Cardiac muscle cell (in vitro differentiated cells and primary cell): ENCODE measurements at places on chromosomes 7 and 10. TPM values are rescaled to one million over a fixed set of nuclear protein-coding genes. Genes with fewer than 3 reads are reported as not detected.

- H3K4me3 ChIP-seq, result no peak overlapping the region
- no peak for DNase-seq
- H3K27me3 ChIP-seq, result no peaks in the 10 kb centered on the region
- H3K4me1 ChIP-seq, result no peaks in the 10 kb centered on the region
- no peak overlapping the region for H3K27ac ChIP-seq
These were observed 16.1 kb upstream of the XPNPEP1 start for GRCh38 chr10:109939315-109939961.

DNA sequence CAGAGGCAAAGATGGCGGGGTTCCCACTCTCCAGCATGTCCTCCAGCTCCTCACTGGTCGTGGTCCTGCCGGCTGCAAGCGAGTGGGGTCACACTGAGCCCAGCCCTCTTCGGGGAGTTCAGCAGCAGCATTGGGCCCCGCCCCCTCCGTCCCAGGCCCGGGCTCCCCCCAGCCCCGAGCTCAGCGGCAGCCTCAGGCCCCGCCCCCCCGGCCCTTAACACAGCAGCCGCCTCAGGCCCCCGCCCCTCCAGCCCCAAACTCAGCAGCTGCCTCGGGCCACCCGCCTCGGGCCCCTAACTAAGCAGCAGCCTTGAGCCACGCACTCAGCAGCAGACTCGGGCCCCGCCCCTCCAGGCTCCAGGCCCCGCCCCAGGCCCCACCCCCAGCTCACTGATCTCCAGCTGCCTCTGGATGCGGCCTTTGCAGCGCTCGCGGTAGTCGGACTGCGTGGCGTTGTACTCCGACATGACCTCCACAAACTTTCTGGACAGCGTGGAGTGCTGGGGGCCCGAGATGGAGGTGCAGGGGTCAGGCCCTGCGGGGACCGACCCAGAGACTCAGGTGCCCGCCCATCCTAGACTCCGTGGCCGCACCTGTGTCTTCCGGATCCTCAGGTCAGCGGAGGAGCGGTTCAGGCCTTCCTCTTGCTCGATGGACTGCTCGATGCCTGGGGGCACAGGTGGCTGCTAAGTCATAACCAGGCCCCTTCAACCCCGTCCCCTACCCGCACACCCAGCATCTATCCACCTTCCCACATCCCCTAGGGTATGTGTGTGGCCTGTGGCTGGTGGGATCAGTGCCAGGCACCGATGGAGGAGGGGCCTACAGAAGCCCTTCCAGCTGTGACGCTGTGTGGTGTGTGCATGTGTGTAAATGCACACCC, 15.5 kb downstream of the STX1A start:
- H3K27me3 ChIP-seq, result no peaks in the 10 kb centered on the region
- H3K36me3 ChIP-seq, result no peaks in the 10 kb centered on the region
- peaks cover 6% of the 10 kb centered on the region for H3K4me1 ChIP-seq
- no peak overlapping the region for H3K27ac ChIP-seq

Gene OR2A7
- polyA plus RNA-seq, result 0.59 TPM in 1 of 2 replicates, not detected in the other

Gene SPDYE16
- 0.81 and 0.87 TPM in 2 replicates for polyA plus RNA-seq

Gene NPFFR1
- 0.06 TPM in 1 of 2 replicates, not detected in the other for polyA plus RNA-seq
